ENCODE measurements at places on chromosomes 6 and 20.

GRCh38 chr20:48999890-49000870 is 45.9 kb upstream of the CSE1L start:
- no peak for DNase-seq

- no peak for DNase-seq
These were observed 71.8 kb downstream of the ARHGAP18 start for GRCh38 chr6:129638055-129638684.

GRCh38 chr6:63730311-63730710 is 94.7 kb downstream of the PHF3 start:
- no peak for DNase-seq

GRCh38 chr6:1613688-1614447 is 4.2 kb downstream of the FOXC1 start:
- no peak for DNase-seq

GRCh38 chr20:22684763-22685443 is 100.5 kb upstream of the FOXA2 start:
- DNase-seq = no peak

GRCh38 chr6:74177506-74177905 is 481.5 kb downstream of the CD109 start:
- DNase-seq = no peak
